ENCODE measurements at places on chromosomes 13 and 19.

DNA sequence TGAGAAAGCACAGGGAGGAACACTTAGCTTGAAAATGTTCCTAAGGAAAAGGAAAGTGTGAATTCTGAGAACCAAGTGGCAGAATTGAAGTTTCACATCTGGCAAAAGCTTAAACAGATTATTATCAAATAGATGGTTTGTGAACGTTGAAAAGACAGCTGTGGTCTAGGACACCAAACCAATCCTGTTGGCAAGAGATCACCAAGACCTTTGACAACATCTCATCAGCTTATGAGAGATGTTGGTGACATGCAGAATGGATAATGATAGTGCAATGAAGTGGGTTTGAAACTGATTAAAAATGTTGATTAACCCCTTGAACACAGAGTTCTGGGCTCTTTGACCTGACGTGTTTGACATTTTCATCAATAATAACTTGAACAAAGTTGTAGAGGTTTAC is 74.6 kb upstream of the GPR183 start:
- no peak for DNase-seq

DNA sequence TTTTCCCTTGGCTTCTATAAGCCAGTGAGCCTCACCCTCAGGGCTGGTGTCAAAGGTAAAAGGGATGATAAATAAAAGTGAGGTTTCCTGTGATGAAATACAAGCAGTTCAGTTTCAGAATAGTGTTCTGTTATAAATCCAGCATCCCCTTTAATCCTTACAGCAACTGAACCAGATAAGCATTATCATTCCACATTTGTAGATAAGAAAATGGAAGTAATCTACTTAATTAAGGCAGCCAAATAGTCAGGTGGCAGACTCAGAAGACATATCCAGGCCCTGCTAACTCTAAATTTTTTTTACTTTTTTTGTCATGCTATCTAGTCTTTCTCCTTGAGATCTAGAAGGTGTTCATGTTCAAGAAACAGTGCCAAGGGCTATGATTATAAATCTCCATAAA is 99.4 kb upstream of the SOX21 start:
- DNase-seq = no peak

DNA sequence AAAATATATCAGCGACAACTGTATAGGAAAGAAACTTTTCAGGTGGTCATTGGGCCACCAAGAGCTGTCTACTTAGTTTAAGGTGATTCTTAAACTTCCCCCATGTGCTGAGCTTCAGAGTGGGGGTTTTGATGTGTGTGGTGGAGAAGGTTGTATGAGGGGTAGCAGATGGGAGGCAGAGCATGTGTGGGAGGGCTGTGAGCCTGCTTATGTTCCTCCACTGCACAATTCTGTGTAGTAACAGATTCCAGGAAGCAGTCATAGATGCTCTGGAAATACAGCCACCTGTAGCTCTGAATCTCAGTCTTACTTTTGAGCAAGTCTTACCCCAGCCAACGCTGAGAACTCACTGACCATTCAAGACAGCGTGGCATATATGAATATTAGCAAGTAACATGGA is 95.3 kb upstream of the SPATA13 start:
- no peak for DNase-seq

GRCh38 chr19:49348305-49349189 is 13.3 kb downstream of the CD37 start:
- DNase-seq = no peak

DNA sequence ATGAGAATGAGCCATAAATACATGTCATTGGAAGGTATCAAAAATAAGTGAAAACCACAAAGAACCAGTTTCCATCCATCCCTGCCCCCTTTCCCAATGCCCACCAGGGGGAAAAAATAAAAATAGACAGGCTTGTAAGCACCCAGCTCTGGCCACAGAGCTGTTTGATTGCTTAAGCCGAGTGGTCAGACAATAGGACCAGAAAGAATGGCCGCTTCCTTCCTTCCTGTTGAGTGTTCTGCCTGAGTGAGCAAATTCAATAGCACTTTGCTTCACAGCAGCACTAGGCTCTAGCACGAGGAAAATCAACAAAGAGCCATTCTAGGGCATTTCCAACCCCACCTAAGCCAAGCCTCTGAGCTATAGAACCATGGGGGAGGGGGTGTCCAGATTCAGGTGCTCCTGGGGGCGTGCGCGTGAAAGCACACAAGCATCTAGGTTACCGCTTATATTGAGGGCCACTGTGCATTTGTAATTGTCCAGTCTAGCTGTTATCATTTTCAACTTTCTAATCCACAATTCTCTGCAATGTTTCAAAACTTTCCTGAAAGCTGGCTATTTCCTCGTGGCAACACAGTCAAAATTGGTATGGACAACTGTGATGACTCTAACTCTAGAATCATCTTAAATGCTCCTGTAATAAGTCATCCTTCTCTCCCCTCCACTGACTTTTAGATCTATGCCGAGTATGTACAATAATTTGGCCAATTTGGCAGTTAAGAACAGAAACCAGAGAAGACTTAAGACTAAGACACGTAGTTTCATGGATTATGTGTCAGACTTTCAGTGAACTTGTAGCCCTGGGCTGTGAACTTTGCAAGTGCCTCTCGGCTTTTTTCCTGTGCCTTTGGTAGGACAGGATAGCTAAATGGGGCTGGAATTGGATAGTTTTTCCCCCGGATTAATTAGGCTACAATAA is 64.3 kb downstream of the SPRY2 start:
- no peak for DNase-seq

DNA sequence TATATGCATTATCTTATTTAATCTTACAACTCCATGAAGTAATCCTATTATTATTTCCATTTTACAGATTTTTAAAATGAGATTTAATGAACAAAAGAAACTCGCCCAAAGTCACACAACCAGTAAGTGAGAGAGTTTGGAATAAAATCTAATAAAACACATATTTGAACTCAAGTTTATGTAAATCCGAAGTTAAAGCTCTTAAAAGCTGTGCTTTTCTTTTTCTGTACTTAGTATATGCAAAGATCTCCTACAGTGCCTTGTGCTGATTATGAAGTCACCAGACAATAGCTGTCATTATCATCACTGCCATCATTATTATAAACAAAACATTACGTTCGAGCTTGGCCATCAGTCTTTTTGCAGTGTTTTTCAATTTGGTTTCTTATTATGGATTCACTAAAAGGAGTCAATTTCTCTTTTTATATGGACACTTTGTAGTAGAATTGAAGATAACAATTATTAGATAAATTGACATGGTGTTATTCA is 29.7 kb upstream of the ENOX1 start:
- no peak for DNase-seq

- DNase-seq = no peak
Observed at GRCh38 chr13:46197299-46198048, 14.3 kb upstream of the LRRC63 start.

DNA sequence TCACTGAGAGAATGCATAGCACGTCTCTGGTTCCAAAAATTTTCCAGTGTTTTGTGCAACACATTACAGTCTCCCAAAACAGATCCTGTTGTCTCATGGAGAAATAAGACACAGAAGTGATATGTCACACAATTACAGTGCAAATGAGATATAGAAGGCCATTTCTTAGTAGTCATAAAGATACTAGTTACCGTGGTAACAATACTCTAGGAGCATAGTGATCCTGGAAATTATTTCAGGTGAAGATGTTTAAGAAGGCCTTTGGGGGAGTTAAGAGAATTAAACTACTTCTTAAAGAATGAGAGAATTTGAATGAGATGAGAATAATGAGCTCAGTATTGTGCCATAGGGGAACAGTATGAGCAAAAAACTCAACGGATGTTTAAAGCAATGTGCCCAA is 628.0 kb upstream of the MIR17HG start:
- DNase-seq = no peak

GRCh38 chr13:40564342-40565001 is 102.0 kb downstream of the FOXO1 start:
- DNase-seq = no peak

DNA sequence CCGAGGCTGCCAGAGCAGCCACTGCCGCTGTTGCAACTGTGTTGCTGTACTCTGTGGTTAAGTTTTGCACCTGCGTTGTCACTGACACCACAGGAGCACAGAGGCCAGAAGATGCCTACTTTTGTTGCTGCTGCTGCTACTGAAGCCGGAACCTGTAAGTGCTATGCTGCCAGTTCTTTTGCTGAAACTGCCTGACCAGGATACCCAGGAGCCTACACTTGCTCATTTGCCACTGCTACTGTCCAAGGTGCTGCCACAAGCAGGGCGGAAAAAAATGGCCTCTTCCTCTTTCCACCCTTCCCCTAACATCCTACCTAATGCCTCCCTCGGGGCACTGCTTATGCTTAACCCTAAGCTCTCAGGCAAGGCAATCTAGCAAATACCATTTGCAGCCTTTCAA is 29.0 kb upstream of the NBEA start:
- DNase-seq = no peak

DNA sequence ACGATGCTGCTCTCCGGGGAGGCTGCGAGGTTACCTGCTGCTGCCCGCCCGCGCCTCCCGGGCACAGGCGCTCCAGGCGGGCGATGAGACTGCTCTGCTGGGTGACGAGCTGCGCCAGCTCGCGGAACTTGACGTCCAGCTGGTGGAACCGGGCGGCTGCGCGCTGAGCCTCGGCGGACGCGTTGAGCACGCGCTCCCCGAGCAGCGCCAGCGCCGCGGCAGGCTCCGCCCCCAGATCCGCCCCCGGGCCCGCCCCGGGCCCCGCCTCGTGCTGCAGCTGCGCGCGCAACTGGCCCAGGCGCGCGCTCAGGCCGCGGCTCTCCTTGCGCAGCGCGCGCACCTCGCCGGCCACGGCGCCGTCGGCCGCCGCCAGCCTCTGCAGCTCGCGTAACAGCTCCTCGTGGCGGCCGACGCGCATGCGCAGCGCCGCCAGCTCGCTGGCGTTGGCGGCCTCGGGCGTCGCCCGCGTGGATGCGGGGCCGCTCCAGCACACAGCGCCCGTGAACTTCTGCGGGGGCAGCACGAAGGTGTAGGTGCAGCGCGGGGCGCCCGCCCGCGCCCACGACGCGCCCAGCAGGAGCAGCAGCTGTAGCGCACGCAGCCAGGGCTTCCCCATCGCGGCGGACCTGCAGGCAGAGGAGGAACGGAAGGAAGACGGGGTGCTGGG is 6.4 kb downstream of the ANGPTL6 start:
- DNase-seq = peak; percentile 63

- DNase-seq = no peak
Observed at GRCh38 chr19:50792272-50793250, 2.3 kb downstream of the ACP4 start.

GRCh38 chr13:30751183-30751933 is 16.0 kb downstream of the ALOX5AP start:
- no peak for DNase-seq

- no peak for DNase-seq
Observed at GRCh38 chr13:67696775-67697174, 466.6 kb upstream of the PCDH9 start.

DNA sequence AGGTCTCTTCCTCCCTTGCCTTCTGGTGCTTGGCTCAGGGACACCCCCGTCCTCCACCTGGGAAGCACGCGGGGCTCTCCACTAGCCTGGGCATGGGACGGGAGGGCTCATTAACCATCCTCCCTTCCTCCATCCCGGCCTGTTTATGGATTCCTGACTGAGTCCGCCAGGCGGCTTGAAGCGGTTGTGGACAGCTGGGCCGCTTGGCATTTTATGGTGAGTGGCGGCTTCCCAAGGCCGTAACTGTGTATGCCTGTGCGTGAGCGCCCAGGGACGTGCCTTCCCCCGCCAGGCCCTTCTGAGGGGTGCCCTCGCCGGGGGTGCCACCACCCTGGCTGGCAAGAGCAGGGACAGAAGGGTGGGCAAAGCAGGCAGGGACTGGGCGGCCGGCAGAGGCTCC is 202.8 kb downstream of the URI1 start:
- no peak for DNase-seq

DNA sequence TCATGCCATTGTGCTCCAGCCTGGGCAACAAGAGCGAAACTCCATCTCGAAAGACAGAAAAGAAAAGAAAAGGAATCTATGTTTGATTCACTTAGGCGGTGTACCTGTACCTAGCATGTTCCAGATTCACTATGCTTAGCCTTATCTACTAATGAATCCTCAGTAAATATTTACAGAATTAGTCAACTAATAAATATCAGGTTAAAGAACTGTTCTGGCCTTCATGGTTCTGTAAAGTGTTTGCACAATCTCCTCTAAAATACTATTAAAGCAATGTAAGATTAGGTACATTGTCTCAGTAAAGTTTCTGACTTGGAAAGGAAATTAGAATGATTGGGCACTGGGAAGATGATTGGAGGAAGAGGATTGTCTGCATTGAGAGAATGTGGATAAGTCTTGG is 2770.4 kb downstream of the PCDH9 start:
- DNase-seq = no peak

GRCh38 chr13:25217023-25217885 is 45.2 kb upstream of the AMER2 start:
- no peak for DNase-seq

- no peak for DNase-seq
Observed at GRCh38 chr19:23706657-23707056, 19.6 kb upstream of the ZNF675 start.

- DNase-seq = peak; percentile 49
Observed at GRCh38 chr19:3573858-3574637, 1.3 kb downstream of the HMG20B start.
